ENCODE measurements at places on chromosomes 7 and 10.

- DNase-seq = peak; percentile 16
Observed at GRCh38 chr7:115724400-115725056, 306.0 kb downstream of the TFEC start.

DNA sequence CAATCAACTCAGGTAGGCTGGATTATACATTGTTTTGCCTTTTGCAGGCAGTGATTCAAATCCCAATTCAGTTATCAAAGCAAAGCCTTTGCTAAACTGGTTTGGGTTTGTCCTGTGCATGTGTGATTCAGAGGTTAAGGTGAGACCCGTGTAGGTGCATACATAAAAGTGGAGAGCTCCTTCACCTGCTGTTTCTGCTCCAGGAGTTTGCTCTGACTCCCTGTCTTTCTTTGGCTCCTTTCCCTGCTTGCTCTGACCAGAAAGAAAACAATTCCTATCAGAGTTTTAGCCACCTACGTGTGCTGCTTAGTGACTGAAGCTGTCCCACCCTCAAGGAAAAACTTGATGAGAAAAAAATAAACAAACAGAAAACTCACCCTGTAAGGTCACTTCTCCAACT is 101.1 kb downstream of the TPST1 start:
- peak; percentile 65 for DNase-seq

DNA sequence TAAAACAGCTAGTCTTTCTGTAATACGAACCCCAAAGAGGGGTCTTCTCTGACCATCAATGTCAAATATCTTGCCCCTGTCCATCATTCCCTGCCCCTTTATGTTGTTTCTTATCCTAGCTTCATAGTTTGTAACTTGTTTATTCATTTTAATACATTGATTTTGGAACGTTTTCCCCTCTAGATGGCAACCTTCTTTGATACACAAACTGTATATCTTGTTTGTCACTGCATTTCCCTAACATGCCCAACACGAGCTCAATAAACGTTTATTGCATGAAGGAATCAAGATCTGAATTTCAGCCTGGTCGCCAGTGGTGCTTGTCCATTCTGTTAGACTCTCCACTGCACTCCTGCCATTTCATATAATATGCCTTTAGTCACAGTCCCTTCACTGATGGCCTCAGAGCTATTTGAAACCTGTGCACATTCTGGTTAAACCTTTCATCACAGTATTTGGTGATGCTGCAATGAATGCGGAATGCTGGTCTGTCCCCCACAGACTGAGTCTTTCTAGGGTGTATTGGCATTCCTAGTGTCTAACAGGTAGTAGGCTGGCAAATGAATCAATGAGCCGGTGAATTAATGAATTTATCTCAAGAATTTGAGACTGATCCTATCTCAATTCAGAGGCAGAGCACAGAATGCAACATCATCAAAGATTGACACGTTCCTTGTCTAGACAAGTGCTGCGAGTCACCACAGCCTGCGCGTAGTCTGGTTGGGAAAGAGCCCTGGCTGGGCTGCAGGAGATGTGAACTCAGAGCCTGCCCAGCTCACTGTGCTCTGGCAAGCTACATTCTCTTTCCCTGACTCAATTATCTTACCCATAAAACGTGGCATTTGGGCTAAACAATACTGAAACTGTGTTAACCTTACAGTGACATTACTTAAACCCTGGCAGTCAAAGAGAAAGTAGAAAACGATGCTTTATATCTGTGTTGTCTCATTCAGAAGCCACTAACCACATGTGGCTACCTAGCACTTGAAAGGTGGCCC is 55.2 kb upstream of the FRMD4A start:
- no peak for DNase-seq

DNA sequence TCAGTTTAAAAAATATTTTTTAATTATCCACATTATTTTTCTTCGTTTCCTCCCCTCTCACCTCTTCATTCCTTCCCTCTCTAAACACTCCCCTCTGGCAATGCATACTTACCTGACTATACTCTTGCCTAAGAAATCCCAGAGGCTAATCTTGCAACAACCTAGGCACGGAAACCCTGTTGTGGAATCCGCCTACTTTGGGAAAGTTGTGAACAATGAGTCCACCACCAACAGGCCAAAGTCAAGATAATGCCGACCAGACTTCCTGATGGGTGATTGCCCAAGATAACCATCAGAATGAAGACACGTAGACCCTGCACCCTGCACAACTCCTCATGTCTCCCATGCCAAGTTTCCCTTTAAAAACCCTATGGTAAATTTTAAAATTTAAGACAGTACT is 521.5 kb downstream of the KIF20B start:
- no peak for DNase-seq

GRCh38 chr10:77702166-77702565 is 64.6 kb upstream of the KCNMA1 start:
- no peak for DNase-seq

- no peak for DNase-seq
Observed at GRCh38 chr7:35004531-35005095, 32.7 kb downstream of the DPY19L1 start.

DNA sequence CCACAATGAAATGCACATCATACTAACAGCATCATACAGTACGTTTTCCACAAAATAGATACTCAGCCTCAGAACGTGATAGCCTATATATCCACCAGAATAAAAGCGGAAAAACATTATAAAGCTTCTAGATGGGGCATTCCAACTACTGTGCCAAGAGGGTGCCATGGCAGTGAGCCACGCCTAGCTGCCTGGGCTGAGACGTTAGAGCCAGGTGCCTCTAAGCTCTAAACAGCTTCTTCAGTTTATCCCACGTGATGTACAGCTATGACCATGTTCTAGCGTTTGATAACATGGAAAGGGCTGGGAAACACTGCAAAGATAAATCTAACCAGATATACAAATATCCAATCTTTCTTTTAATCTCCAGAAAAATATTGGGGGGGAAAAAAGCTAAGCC is 17.8 kb downstream of the USP6NL start:
- no peak for DNase-seq
